ENCODE measurements at places on chromosomes 12 and 14.
A peak's percentile ranks its signal among the peaks of the same experiment; 100 is the strongest.

GRCh38 chr12:13044002-13044905, at the start of gene FAM234B:
FAM234B (plus strand) TSS chr12:13044381; CDS start chr12:13044404, 23 bp downstream.
- DNase-seq: peak; percentile 71

- DNase-seq: no peak
Observed at GRCh38 chr14:76583174-76583573, 178.1 kb upstream of the VASH1 start.

- DNase-seq: no peak
Observed at GRCh38 chr12:111448846-111449790, 43.4 kb downstream of the SH2B3 start.

- no peak for DNase-seq
Observed at GRCh38 chr12:98344046-98344930, 171.1 kb upstream of the TMPO start.

DNA sequence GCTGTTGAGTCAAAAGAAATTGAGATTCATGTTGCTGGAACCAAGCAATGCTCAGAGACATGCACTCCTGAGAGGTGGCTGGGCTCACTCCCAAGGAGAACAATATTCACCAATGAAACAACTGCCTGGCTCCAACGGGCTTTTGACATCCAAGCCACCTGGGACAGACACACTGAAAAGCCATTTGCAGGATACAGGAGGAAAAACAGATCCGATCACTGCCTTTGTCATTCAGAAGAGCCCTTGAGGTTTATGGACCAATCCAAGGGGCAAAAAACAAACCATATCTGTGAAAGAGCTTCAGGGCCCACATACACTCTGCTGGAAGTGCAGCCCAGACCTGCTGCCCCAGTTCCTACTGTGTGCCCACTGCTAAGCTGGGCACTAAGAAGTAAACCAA, 277.5 kb downstream of the NUAK1 start:
- DNase-seq: no peak

- no peak for DNase-seq
Observed at GRCh38 chr12:47742253-47742825, 16.3 kb downstream of the RAPGEF3 start.

DNA sequence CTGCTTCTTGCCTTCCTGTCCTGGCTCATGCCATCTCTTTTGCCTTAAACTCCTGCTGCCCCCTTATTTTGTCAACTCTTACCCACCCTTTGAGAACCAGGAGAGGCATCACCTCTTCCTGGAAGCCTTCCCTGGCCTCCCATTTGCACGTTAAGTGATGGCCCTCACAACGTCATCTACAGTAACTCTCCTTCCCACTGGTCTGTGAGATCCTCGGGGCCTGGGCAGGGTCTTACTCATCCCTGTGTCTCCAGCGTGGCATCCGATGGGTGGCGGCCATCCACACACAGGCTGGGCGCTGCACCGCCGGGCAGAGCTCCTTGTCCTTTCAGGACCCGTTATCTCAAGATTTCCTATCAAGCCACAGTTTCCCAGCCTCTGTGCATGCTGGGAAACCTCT, 16.8 kb upstream of the CACNA2D4 start:
- no peak for DNase-seq

DNA sequence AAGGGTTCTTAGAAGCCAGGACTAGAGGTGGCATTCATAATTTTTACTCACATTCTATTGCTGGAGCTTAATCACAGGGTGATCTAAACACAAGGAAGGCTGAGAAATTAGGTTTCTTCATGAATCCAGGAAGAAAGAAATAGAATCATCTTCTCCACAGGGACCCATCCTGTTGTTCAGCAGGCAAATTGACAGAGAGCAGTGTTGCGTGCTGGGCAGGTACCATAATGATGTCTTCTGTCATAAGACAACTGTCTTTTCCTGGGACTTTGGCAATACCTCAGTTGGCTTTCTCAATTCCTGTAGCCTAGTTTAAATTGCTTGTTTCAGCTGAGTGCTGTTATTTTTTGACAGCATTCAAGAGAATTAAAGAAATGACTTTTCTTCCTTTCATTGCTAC, 468.0 kb upstream of the SYT1 start:
- no peak for DNase-seq

- DNase-seq: no peak
Observed at GRCh38 chr12:115294453-115295133, 610.6 kb upstream of the TBX3 start.

DNA sequence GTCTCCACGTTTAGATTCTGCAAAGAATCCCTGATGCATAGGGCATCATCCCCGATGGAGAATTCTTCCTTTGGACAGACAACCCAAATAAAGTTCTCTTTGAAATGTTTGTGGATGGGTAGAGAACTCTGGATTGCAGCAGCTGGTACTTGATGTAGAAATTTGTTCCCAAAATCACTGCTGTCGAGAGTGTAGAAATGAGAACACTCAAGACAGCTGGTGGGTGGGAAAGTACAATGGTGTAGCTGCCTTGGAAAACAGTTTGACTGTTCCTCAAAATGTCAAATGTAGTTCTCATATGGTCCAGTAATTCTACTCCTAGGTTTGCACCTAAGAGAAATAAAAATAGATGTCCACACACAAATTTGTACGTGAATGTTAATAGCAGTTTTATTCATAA, 671.5 kb upstream of the TMEM132C start:
- DNase-seq: no peak

DNA sequence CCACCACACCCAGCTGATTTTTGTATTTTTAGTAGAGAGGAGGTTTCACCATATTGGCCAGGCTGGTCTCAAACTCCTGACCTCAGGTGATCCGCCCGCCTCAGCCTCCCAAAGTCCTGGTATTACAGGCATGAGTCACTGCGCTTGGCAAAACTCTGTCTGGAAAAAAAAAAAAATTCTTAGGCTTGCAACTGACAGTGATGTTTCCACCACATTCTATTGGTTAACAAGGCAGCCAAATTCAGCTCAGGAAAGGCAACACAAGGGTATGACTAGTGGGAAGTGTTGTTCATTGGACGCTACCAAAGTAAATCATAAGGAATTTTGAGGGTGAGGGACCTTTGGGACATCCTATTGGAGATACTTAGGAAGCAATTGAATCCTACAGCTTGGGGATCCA, 2.9 kb upstream of the SBNO1 start:
- DNase-seq: no peak

- DNase-seq: no peak
Observed at GRCh38 chr12:64666054-64666914, 56.0 kb downstream of the RASSF3 start.

GRCh38 chr14:96893966-96894622, 96.9 kb downstream of the VRK1 start:
- no peak for DNase-seq

GRCh38 chr12:124452576-124453331, 114.7 kb downstream of the NCOR2 start:
- DNase-seq: no peak

DNA sequence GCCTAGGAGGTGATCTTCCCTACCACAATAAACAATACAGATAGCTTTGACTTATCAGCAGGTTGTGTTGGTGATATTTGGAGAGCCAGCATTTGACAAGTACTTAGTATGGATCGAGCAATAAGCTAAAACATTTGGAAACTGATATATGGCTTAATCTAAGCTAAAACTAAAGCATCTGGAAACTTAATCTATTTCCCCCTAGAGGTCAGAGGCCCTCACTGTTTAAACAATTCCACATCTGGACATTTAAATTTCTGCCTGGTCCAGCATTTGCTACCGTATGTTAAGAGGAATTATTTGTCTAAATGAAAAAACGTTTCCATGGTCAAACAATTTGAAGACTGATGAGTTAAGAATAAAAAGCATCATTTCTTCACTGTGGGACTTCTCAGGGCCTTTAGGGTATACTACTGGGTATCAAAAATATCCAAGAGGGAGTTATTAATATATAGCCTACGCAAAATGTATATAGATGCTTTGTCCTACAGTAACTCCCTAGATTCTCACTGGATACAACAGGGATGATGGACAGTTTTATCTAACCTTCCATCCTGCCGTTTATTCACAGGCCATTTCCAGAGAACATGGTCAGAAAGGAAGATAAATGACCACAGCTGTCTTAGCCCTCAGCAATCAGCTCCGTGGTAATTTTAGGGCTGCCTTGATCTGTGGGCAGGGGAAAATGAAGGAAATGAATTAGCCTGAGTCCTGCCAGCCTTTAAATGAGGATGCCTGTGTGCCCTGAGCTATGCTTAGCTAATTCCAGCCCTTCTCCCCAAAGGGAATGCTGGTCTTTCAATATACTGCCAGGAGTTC, 135.4 kb upstream of the NUDT4 start:
- no peak for DNase-seq

GRCh38 chr12:21523148-21523547, 2.9 kb upstream of the SPX start:
- no peak for DNase-seq

GRCh38 chr12:129231491-129231890, 378.2 kb downstream of the GLT1D1 start:
- no peak for DNase-seq

DNA sequence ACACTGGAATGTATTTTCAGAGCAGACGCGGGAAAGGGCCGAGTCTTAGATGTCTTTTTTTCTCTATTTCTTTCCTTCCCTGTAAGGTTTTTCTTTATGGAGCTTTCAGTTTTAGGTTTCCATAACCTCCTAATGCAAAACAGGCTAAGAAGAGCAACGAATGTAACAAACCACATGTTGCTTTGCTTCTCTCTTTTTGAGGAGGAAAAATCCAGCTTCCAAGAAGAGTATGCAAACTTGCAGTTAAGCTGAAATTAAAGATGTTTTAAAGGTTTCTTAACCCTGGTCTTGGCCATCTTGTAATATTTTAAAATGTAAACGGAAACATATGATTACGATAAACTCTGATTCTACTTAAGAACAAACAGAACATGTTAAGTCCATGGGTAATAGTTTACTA, 86.9 kb downstream of the PRICKLE1 start:
- no peak for DNase-seq

DNA sequence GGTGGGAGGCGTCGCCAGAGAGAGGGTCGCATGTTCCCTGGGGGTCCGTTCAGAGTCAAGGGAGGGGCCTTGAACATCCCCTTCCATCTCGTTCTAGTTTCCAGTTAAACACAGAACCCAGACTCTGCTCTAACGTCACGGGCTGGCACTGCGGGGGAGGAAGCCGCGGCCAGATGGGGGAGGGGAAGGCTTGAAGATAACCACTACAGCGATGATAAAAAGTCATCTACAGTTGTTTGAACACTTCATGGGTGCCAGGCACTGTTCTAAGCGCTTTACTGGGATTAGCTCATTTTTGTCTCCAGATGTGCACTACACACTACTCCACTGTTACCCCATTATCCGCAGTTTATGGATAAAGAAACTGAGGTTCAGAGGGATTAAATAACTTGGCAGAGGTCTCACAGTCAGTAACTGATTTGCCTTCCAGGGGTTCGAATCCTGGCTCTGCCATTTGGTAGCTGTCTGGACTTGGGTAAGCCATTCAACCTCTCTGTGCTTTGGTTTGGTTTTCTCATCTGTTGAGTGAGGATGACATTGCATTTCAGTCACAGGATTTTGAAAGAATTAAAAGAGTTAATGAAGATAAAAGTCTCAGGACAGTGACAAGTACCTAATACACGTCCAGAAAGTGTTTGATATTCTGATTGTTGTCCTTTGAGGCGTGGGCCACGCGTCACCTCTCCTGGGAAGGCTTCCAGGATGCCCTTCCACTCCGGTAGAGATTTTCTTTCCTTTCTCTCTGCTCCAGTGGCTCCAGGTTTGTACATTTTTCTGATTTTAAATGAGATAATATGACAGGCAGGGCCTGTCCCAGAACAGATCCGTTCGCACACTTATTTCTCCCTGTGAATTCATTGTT, 798 bp upstream of the RASAL1 start:
- no peak for DNase-seq

GRCh38 chr14:37796703-37797416, 201.4 kb downstream of the TTC6 start:
- no peak for DNase-seq

- DNase-seq: no peak
Observed at GRCh38 chr14:99254328-99255009, 17.5 kb downstream of the BCL11B start.

DNA sequence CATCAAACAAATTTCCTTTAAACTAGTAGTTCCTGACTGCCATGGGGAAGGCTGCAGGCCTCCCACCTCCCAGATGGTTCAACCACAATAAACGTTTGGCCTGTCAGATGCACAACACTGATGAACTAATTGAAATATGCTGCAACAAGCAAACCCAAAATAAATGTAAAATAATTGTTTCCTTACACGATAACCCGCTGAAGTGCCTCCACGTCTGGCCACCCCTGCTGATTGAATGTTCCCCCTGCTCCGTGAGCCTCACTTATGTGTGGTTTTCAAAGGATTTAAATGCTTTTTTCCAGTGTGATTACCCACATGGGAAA, 8.4 kb downstream of the PITPNM2 start:
- no peak for DNase-seq

GRCh38 chr12:48072266-48072665, 33.6 kb downstream of the SENP1 start:
- DNase-seq: no peak

DNA sequence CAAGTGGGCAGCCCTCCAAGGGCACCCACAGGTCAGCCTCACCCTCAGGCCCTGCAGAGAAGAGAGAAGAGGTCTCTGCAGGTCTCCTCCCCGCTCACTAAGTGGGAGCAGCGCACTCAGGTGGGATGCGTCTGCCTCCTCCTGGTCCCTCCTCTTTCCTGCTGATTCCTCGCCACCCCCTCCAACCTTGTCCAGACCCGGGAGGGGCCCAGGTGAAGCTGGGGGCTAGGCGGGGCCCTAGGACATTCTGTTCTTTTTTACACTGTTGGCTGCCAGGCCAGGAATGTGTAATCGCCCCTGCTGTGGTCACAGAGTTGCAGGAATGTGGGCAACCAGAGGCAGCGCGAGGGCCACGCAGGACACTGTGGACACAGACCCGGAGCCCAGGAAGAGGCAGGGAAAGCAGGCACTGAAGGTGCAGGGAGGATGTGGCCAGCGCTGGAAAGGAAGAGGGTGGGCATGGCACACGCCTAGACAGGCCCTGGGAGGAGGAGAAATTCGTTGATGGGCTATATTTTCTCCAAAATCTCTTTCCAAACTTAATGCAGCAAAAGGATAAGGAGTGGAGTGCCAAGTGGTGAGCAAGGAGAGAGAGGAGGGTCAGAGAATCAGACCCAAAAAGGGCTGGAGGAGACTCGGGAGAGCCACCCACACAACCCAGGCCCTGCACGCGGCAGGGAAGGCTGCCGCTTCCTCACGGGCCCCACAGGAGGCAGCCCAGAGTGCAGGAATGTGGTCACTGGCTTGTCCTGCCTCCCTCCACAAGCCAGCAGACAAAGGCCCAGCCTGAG, 911 bp upstream of the SCNN1A start:
- DNase-seq: no peak

GRCh38 chr14:67857778-67858350, 38.3 kb downstream of the RAD51B start:
- no peak for DNase-seq

- no peak for DNase-seq
Observed at GRCh38 chr12:79648881-79649280, 41.9 kb downstream of the PAWR start.

GRCh38 chr12:110739488-110739887, 3.2 kb downstream of the PPP1CC start:
- DNase-seq: no peak

DNA sequence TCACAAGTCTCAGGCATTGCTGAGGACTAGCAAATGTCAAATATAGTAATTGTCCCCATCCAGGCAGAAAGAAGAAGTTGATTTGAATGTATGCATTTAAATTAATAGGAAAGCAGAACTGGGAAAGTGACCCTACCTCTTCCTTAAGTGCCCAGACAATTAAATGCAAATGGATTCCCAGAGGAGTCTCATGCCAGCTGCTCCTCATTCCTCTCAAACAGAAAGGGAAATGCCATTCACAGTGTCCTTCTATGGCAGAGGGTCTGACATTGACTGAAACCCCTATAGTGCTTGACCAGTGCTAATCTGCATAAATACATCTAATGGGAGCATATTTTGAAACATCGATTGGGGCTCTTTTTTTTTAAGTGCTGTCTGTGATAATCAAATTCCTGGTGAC, 292.4 kb upstream of the SEL1L start:
- no peak for DNase-seq
